Activated CD8-positive, alpha-beta memory T cell treated with anti-CD3 and anti-CD28 coated beads for 1 hour (primary cell): ENCODE measurements at places on chromosomes 1 and 21.

GRCh38 chr1:76138217-76138616 is 63.7 kb downstream of the ST6GALNAC3 start:
- no peak for DNase-seq

- DNase-seq: no peak
These were observed 39.4 kb downstream of the PLXNA2 start for GRCh38 chr1:208204779-208205178.

GRCh38 chr1:5978452-5978851 is 13.8 kb downstream of the NPHP4 start:
- DNase-seq: no peak

GRCh38 chr1:18530587-18531502 is 50.1 kb downstream of the KLHDC7A start:
- no peak for DNase-seq

GRCh38 chr1:11245904-11246719 is 16.2 kb downstream of the MTOR start:
- no peak for DNase-seq

- DNase-seq: no peak
These were observed 217.6 kb downstream of the SDCCAG8 start for GRCh38 chr1:243473227-243474135.

- DNase-seq: no peak
These were observed 181.0 kb upstream of the FGGY start for GRCh38 chr1:59115865-59116264.

GRCh38 chr1:20166051-20166450 is 19.8 kb upstream of the UBXN10 start:
- no peak for DNase-seq

DNA sequence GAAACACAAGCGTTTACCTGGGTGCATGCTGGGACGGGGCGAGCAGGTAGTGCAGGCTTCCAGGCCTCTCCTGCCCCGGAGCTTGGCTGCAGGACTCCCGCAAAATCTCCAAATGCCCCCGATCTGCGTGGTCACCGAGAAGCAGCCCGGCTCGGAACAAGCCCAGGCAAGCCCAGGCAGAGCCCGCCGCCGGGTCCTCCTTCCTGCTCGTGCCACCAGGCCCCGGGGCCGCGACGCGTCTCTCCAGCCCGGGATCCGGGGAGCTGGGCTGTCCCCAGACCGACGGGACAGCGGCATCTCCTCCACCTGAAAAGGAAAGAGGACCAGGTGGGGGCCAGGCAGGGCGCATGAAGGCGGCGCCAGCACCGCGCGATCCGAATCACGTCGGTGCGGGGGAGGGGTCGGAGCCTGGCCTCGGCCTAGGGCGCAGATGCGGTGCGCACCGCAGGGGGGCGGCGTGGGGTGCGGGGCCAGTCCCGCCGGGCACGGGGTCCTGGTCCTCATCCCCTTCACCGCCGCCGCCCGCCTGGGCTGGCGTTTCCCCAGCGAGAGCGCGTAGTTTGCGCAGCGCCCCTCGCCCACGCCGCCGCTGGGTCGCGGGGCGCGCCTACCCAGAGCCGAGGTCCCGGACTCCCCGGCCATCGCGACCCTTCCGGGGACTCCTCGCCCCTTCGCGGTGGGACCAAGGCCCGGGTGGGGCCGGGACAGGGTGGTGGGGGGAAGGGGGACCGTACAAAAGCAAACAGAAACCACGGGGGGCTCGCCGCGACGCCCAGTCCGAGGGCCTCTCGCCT is 52.4 kb upstream of the H6PD start:
- DNase-seq: no peak

DNA sequence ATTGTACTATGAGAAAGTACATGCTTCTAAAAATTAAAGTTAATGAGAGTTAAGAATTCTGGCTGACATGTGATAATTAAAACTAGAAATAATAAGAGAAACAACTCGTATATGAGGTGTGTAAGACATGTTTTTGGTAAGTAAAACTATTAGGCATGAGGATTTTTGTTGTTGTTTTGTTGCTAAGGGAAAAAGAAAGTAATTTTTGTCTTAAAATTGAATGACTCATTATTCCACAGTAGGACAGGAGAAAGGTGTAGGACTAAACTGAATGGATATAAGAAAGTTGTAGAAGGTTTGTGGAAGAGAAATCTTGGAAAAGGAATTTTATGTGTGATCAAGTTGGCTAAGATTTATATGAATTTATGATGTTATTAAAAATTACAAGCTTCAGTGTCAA is 54.8 kb downstream of the TBX19 start:
- no peak for DNase-seq

GRCh38 chr1:168637350-168637991 is 61.1 kb downstream of the XCL1 start:
- DNase-seq: no peak

DNA sequence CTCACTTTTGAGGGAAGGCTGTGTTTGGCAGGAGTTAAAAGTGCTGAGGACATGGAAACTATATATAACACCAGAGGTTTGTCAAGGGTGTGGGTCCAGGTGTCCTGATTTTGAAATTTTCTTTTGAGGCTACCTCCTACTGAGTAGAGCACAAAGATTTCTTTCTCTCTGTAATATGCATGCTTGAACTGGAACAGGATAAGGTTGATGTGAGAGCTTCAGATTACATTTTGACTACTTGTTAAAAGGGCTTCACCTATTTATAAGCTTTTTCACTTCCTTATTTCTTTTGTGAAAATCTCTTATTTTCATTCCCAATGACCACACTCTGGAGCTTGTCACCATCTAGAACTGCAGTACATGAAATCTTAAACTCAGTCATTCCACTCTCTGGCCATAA is 59.8 kb upstream of the PLA2G4A start:
- DNase-seq: no peak

DNA sequence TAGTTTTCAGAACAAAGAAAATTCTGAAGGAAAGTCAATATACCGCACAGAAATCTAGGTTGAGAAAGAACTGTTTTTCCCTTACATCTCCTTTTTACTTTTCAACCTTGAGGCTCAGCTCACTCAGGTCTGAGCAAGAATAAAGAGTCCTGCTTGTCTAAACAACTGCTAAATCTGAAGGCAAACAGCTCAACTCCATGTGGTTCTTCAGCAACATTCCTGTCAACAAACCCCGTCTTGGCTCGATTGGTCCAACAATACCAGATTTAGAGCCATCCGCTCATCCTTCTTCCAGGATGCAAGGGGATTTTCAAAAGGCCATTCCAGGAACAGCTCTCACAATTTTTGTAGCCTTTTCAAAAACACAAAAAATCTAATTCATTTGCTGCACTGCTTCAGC is 119.8 kb downstream of the HLCS start:
- no peak for DNase-seq

- DNase-seq: no peak
These were observed 10.5 kb downstream of the PDIK1L start for GRCh38 chr1:26121854-26122773.

DNA sequence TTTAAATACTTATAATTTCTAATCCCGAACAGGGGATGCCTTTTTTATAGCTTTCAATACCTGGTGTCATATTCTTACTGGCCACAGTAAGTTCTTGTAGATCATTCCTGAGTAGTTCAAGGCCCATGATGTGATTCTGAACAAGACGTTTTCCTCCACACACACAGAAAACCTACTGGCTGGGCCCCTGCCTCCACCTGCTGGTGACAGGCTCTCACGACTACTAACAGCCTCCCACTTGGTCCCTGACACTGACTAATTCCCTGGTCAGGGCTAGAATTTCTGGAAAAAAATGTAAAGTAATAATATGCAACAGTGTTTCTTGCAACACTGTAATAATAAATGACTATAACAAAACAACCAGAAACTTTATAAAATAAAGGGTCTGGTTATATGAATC is 50.4 kb upstream of the RIPK4 start:
- no peak for DNase-seq

DNA sequence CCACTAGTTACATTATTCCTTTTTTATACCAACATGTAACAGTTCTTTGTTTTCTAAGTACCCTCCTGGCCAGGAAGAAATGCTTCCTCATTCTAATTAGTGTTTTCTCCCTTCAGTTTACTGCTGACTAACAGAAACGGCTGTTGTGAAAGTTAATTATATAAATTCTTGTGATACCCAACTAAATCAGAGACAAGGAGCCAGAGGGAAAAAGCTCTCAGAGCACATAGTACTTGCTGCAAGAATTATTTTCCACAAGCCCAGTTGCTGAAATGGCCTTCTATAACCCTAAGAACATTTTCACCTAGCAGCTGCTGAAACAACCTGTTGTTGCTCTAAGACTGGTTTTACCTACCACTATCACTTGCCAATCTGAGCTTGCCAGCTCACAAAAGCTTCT is 82.4 kb downstream of the FAF1 start:
- no peak for DNase-seq

- no peak for DNase-seq
These were observed 313.0 kb upstream of the PLXNA2 start for GRCh38 chr1:208557046-208557722.

DNA sequence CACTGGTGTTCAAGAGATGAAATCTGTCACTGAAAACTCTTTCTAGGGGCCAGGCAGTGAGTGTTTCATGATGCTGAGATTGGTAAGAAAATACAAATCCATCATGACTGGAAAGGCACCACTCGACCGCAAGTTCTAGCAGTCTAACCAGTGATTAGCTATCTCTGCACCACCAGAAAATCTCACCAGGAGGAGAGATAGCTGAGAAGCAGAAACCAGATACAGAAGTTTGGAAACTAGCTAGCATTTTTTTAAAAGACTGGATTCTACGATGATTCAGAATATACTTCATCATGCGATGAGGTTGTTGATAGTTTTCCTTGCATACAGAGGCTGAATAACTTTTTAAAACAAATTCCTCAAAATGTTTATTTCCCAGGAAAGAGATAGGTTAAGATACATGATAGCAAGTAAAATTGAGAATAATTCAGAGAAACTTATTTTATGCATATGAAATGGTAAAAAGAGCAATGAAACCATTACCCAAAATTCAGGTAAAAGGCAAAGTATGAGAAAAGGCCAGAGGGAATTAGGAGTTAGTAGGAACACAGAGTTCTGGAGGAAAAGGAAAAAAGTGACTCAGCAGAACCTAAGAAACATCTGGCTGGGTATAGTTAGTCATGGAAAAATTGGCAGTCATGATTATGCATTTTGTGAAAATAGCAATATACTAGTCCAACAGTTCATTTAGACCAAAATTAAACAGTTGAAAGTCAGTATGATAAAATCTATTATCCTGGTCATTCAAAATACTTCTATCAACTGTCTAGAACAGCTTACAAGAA is 3.3 kb upstream of the F3 start:
- DNase-seq: no peak

DNA sequence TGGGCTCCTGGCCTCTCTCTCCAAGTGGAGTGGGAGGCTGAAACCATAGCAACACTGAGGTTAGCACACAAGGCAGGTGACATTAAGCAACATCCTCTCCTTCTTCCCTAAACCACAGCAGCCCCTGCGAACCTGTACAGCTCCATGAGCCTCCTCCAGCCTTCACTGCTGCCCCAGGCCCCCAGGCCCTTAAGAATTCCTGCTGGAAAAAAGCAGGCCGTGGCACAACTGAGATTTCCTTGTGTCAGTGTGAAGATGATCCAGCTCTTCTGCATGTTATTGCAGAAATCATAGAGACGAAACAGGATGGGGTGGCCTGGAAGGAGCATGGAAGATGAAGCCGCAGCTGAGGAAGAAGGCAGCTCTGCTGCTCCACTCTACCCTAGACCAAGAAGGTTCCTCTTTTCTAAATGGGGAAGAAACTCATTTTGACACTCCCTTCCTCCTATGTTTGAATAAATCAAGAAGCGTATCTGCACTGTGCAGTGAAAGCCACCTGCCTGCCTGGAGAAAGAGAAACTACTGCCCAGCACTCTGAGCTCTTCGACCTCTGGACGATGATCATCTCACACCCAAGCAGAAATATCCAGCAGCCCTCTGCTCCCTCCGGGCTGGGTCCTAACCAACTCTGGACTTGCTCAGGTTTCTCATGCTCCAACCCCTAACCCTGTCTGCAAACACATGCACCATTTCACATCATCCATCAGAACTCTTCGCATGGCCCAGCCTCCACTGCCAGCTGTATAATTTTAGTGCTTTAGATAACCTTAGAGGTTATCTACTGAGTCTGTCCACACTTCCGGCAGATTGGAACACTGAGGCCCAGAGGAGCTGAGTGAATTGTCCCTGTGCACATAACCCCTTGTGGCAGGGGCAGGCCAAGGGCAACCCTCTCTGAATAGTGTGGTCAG is 20.7 kb downstream of the SH3BP5L start:
- no peak for DNase-seq

DNA sequence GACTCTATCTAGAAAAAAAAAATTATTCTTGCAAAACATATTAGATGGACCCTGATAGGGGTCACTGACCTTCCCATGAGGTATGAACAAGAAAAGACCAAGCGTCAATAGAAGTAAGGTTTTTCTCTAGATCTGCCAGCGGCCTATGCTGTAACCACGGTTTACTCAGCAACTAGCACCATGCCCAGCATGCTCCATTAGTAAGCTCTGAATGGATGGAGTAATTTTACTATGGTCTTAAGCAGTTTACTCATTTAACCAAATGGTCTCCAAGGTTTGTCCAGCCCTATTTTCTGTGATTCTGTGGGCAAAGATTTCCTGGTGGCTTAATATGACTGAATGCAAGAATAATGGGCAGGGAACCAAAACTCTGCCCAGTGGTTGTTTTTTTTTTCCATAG is 113.9 kb downstream of the ADSS2 start:
- DNase-seq: no peak

GRCh38 chr21:33655588-33656221 is 13.4 kb downstream of the ITSN1 start:
- no peak for DNase-seq

- no peak for DNase-seq
These were observed 273.3 kb downstream of the DISC1 start for GRCh38 chr1:231899713-231900435.

DNA sequence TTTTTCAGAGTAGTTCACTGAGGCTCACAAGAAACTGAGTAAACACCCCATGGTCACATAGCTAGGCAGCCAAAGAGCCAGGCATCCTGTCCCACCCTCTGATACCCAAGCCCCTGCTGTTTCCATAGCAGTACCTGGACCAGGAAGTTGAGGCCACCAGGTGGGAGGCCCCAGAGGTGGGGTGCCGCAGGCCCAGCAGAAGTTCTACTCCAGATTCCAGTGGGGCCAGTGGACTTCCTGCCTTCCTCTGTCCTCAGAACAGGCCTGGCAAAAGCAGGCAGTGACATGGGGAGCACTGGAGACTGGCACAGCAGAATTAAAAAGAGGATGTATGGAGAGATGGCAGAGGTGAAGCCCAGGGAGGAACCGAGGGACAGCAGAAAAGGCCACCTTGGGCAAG is 19.0 kb downstream of the FOXO6 start:
- no peak for DNase-seq
